Endodermal cell (in vitro differentiated cells): ENCODE measurements at places on chromosomes 16 and 17. TPM values are rescaled to one million over a fixed set of nuclear protein-coding genes. Genes with fewer than 3 reads are reported as not detected.
A peak's percentile ranks its signal among the peaks of the same experiment; 100 is the strongest.

DNA sequence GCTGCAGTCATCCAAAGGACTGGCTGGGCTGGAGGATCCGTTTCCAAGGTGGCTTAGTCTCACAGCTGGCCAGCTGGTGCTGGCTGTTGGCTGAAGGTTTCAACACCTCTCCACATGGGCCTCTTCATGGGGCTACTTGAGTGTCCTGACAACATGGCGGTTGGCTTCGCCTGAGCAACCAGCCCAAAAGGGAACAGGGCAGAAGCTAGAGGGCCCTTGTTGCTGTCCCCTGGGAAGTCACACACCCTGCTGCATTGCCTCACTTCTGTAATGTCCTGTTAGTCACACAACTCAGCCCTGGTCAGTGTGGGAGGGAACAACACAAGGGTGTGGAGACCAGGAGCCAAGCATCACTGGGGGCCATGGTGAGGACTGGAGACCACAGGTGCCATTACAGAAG, 36.6 kb downstream of the C16orf78 start:
- peak; percentile 25 for DNase-seq
- H3K27me3 ChIP-seq: no peaks in the 10 kb centered on the region
- H3K4me1 ChIP-seq: no peaks in the 10 kb centered on the region
- no peaks in the 10 kb centered on the region for H3K36me3 ChIP-seq

The RPL23 gene
- total RNA-seq: 1,262 and 1,361 TPM in 2 replicates

DNA sequence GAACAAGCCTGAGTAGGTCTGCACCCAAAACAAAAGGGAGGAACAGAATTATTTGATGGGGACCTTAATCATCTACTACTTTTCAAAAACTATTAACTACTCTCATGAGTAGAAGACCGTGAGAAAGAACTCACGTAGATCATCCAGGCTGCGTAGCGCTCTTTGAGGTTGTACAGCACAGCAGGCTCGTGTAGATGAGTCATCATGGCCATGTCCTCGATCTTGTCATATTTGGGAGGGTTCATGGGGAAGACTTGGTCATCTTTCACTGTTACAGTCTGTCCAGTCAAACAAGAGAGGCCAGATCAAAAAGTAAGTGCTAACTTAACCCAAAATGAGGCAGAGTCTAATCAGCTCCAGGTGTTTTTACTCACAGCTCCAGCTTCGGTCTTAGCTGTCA, 2.3 kb downstream of the MYH1 start:
- H3K27me3 ChIP-seq: no peaks in the 10 kb centered on the region
- H3K36me3 ChIP-seq: no peaks in the 10 kb centered on the region
- no peak overlapping the region for H3K27ac ChIP-seq
- DNase-seq: no peak
- H3K4me3 ChIP-seq: no peak overlapping the region

GRCh38 chr17:70613681-70614080, 444.3 kb downstream of the KCNJ2 start:
- DNase-seq: no peak
- no peak overlapping the region for H3K27ac ChIP-seq

The PPP1R27 gene
- not detected in 2 replicates for total RNA-seq
